ENCODE measurements at places on chromosomes 12 and 14.

- DNase-seq: no peak
These were observed 175.8 kb upstream of the BCL2L14 start for GRCh38 chr12:11894890-11895289.

DNA sequence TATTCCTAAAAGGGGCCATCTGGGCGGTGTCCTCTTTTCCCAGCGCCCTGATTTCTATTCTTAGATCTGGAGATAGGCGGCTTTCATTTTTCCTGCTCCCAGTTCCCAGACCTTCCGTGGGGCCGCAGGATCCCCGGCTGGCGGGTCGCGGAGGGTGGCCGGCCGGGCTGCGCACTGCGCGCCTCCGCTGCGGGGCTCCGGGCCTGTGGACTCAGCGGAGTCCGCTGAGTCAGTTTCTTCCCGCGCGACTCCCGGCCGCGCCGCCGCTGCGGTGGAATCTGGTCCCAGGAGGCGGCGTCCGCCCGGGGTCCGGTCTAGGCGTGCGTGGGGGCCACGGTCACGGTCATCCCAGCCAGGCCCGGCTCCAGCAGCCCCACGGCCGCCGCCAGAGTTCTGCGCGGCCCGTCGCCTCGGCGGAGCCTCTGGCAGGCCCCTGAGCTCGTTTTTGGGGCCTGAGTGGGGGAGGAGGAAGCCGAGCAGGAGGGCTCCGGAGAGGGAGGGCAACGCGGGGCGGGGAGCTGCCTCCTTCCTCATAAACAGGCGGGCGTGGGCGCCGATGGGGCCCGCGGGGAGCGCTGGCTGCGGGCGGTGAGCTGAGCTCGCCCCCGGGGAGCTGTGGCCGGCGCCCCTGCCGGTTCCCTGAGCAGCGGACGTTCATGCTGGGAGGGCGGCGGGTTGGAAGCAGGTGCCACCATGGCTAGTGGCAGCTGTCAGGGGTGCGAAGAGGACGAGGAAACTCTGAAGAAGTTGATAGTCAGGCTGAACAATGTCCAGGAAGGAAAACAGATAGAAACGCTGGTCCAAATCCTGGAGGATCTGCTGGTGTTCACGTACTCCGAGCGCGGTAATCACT lies at the start of gene LRRK2:
Gene LRRK2 (plus strand): TSS at position 559 of the 853 bp plus-strand sequence. CDS start 135 bp downstream, at position 694.
- no peak for DNase-seq

- DNase-seq: no peak
These were observed 98.0 kb downstream of the VCPKMT start for GRCh38 chr14:50018201-50018932.

- no peak for DNase-seq
These were observed 86.0 kb upstream of the LGR5 start for GRCh38 chr12:71353607-71354006.
